Stimulated activated CD4-positive, alpha-beta T cell treated with anti-CD3 and anti-CD28 coated beads, Interleukin-1b, Interleukin-23, amount 100 ng/mL, for 1 hour (primary cell): ENCODE measurements at places on chromosomes 11 and 22.
A peak's percentile ranks its signal among the peaks of the same experiment; 100 is the strongest.

- no peak for DNase-seq
These were observed 59.9 kb downstream of the FAT3 start for GRCh38 chr11:92284558-92284957.

DNA sequence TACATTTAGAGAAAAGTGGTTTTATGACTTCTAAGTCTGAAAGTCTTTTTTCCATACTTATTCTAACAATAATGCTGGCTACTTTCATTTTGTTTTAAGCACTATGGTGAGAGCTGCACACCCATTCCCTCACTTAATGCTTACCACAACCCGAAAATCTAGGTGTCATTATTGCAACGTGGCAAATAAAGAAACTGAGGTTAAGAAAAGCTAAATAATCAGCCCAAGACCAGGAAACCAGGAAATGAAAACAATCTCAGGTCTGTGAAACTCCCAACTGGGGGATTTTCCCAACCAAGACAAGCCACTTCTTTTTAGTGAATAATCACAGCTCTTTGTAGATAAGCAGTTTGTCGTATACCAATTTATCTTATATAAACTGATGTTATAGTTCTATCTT, 126.3 kb downstream of the SLC1A2 start:
- no peak for DNase-seq

DNA sequence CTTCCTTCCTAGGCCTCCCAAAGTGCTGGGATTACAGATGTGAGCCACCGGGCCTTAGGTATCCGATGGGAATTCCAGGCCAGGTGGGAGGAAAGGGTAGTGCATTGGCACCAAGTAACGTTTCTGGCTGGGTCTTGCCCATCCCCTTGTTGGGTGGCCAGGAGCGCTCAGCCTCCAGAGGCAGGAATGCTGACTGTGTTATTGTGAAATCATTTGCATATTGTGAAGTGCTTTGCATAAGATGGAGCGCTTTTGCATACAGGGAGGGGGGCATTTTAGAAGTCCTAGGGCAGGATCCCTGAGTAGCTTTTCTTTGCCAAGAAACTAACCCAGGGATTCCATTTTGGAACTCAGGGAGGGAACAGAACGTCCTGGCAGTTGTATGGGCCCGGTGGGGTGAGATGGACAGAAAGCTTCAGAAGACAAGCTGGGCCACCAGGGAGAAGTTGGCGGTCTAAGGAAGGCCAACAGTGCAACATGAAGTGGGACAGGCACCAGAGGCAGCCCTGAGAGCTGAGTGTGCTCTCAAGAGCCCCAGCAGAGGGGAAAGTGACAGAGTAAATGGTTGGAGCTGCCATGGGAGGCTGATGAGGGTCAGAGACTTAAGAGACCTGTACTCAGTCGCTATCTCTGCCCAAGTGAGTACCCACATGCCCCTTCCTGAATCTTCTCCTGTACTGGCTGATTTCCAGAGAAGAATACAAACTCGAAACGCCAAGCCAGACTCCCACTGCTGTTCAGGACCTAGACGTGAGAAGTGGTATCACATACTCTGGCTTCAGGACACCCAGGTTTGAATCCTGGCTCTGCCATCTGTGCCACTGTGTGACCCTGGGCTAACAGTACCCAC, 1.3 kb upstream of the SLC39A13 start:
- no peak for DNase-seq

GRCh38 chr22:22342697-22343580, 98.4 kb downstream of the VPREB1 start:
- peak; percentile 61 for DNase-seq

DNA sequence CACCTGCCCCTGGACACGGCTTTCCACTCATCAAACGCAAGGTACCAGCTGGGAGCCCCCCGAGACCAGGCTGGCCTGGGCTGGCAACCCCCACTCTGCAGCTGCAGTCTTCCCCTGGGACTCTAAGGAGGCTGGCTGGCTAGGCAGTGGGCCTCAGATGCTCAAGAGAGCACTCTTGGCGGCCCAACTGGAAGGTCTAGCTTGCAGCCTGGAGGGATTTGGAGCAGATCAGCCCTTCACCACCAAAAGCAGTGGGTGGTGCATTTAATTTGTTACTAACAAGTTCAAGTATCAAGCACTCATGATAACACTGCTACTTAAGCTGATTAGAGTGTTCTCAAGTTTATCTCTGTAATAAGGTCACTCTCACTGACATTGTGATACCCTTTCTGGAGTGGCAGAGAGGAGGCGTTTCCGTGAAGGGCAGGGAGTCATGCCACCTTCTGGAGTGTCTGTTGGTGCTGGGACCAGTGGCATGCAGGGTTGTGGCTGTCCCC, 21.5 kb downstream of the C22orf23 start:
- DNase-seq = no peak

DNA sequence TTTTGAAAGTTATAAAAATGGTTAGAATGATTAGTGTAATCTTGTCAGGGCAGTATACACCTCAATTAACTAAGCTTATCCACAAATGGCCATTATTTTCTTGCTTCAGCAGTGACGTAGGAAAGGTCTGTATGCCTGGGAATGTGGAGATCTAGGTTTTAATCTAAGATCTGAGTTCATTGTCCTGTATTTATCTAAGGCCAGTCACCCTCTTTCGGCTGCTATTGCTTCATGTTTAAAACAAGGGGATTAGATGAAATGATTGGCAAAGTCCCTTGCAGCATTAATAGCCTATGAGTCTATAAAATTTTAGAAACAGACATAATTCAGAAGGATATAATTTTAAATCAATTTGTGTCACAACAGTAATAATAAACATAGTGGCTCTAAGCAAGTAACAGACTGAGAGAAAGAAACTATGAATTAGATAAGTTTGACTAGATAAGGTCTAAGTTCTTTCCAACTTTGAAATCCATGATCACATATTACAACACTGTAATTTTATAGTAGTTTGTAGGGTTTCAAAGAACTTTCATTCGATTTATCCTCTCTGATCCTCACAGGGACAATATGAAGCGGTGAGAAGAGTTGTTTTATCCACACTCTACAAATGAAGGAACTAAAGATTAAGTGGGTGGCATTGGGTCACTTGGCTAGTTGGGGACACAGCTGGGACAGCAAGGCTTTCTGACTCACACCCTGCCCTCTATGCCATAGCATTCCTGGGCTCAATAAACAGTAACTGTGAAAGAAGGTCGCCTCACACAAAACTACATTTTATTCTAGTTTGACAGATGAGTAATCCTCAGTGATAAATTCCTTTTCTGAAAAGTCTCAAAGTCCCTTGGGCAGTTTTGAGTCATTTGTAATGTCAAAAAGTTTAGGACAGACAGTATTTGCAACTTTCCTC, 60.6 kb upstream of the RDX start:
- DNase-seq = no peak

- DNase-seq = no peak
These were observed 51.1 kb upstream of the JAM3 start for GRCh38 chr11:134017511-134018430.

- no peak for DNase-seq
These were observed 26.7 kb downstream of the UPB1 start for GRCh38 chr22:24521791-24522245.

GRCh38 chr11:9069256-9069655, 22.1 kb downstream of the SCUBE2 start:
- no peak for DNase-seq
